ENCODE measurements at places on chromosomes 5 and 9.
A peak's percentile ranks its signal among the peaks of the same experiment; 100 is the strongest.

DNA sequence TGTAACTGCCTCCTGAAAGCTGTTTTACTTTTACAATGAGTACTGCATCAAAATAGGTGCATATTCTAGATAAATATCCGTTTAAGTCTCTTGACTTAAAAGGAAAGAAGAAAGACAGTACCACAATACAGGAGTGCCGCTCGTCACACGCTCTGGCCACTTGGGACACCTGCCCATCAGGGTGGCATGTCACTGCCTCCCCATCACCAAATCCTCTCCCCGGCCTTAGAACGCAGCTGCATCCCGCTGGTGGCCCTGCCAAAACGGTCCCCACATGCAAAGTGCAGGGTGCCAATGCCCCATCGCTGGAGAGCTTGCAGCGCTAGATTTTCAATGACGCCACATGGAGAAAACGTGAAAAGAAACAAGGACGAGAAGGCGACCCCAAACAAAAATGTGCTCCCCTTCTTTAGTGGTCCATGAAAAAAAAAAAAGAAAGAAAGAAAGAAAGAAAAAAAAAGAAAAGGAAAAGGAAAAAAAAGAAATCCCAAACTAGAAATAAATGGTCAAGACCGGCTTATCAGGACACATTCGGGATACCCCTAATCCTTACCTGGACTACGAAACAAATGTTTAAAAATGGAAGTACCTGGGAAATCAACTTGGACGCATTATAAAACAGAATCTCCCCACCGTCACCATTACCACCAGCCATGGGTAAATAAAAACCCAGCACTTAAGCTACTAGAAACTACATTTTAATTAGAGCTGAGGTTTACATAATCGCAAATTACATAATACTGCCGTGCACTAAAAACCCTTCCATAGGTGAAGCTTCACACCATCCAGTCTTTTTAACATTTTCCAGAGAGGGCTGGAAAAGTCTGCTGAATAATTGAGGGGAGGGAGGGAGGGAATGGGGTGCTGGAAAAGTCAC lies 1.0 kb downstream of the ANKH start:
- DNase-seq = peak; percentile 79

GRCh38 chr9:33443047-33443446 lies 4.3 kb downstream of the AQP3 start:
- DNase-seq = no peak

DNA sequence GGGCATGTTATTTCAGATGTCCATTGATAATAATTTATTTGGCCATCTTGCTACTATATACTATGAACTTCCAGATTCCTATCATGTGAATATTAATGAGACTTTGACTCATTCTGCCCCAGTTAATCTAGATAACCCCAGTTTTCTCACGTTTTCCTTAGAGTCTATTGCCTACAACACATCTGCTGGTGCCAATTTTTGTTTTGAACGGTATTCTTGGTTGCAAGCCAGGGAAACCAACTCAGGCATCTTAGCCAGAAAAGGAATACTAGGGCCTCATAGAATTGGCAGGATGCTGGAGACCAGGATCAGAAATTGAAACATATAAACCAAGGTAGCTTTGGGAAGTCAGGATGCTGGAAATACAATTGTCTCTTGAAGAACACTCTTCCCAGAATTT lies 28.0 kb upstream of the NPR3 start:
- no peak for DNase-seq

- no peak for DNase-seq
These were observed 50.1 kb upstream of the MACIR start for GRCh38 chr5:103208460-103208859.

GRCh38 chr5:77719666-77720363 lies 56.3 kb downstream of the TBCA start:
- DNase-seq = no peak

DNA sequence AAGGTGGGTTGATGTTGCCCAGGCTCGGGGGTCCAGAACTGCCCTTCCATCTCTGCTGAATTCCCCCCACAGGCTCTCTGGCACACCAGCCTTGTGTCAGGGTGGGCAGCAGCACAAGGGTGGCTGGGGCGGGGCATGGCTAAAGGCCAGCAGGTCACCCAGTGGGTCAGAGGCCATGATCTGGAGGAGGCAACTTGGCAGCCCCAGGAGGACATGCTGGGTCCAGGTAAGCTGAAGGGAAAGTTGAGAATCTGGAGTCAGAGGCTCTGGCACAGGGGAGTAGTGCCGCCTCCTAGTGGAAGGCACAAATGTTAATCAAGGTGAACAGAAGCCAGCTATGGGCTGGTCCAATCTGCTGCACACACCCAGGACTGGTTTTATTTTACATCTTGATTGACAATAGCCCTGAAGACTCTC lies 6.2 kb downstream of the TMEM8B start:
- DNase-seq = no peak

GRCh38 chr9:131838530-131839280 lies 98.8 kb upstream of the RAPGEF1 start:
- no peak for DNase-seq

DNA sequence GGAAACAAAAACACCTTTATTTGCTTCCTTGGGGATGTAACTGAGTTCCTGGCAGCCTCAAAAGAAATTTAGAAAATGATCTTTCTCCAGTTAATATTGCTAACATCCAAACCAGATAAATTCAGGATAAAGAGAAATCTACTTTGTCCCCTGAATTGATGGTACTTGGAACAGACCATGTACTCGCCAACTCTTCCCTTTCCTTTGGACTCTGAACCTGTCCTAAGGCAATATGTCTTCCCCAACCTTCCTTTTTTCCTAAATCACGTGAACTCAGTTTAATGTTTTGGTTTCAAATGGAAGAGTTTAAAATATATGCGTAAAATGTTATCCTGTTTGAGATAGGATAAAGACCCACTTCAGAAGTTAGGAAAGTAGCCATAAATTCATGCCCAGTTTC lies 28.0 kb downstream of the ACO1 start:
- no peak for DNase-seq

- DNase-seq = no peak
These were observed 127.0 kb downstream of the SAXO1 start for GRCh38 chr9:18905883-18906629.

- peak; percentile 41 for DNase-seq
These were observed 30.2 kb upstream of the NRG2 start for GRCh38 chr5:140073296-140073695.

- DNase-seq = no peak
These were observed 183.5 kb upstream of the EDIL3 start for GRCh38 chr5:84568171-84568570.

DNA sequence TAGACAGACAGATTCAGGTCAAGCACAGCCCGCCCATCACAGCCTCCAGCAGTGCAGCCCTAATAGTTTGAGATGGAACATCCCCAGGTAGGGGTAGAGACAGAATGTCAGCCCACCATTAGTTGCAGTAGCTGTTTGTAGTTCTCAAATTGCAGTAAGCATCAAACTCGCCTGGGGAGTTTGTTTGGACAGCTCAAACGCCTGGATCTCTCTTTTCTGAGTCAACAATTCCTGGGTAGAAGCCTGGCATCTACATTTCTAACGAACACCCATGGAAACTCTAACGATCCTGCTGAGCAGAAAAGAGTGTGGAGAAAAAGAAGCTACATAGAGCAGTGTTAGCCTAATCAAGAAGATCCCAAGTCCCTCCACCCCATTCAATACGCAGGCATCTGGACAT lies 59.4 kb downstream of the ADAMTS16 start:
- DNase-seq = no peak

DNA sequence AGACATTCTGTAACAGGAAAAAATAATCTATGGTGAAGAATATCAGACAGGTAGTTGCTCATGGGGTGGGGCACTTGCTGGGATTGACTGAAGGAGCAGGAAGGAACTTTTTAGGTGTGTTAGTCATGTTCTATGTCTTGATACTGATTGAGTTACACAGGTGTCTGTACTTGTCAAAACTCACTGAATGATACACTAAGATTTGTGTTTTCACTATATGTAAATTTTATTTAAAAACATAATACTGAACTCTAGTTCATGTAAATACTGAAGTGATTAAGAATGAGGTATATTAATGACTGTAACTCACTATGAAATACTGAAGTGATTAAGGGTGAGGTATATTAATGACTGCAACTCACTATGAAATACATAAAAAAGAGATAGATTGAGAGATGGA lies 28.5 kb downstream of the IL6ST start:
- DNase-seq = no peak

GRCh38 chr5:33170411-33170810 lies 270.4 kb upstream of the TARS1 start:
- DNase-seq = no peak

DNA sequence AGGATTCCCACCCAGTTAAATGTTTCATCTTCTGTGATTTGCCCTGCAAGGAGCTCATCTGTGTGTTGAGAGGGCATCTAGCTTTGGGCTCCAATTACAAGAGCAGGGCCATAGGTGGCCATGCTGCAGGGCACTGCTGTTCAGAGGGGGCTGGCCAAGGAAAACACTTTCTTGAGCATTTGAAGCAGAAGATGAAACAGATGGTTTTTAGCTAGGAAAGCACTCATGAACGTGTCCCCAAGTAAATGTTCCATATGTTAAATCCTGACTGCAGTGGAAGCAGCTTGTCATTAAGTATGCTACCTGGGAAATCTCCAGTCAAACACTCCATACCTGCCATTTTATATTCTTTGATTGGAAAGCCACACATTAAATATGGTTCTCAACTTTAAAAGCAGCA lies 176.6 kb downstream of the FBXL7 start:
- no peak for DNase-seq

DNA sequence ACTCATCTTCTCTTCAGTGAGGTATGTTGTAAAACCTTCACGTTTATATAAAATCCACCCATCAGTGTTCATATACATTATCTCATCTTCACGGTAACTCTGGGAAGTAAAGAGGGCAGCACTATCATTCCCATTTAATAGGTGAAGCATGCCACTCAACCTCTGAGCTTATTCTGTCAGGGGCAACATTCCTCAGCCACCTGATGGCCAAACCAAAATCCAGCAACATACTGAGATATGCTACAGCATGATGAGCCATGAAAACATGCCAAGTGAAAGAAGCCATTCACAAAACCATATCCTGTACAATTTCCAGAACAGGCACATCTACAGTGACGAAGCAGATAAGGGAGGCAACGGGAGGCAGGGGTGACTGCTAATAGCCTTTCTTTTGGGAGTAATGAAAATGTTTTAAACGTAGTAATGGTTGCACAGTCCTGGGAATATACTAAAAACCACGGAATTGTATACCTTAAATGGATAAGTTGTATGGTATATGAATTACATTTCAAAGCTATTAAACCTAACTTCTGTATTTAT lies 167.4 kb downstream of the TSSK1B start:
- no peak for DNase-seq

GRCh38 chr9:36690412-36691168 lies 117.9 kb downstream of the MELK start:
- no peak for DNase-seq

- DNase-seq = no peak
These were observed 127.8 kb downstream of the PRR16 start for GRCh38 chr5:120591911-120592310.

DNA sequence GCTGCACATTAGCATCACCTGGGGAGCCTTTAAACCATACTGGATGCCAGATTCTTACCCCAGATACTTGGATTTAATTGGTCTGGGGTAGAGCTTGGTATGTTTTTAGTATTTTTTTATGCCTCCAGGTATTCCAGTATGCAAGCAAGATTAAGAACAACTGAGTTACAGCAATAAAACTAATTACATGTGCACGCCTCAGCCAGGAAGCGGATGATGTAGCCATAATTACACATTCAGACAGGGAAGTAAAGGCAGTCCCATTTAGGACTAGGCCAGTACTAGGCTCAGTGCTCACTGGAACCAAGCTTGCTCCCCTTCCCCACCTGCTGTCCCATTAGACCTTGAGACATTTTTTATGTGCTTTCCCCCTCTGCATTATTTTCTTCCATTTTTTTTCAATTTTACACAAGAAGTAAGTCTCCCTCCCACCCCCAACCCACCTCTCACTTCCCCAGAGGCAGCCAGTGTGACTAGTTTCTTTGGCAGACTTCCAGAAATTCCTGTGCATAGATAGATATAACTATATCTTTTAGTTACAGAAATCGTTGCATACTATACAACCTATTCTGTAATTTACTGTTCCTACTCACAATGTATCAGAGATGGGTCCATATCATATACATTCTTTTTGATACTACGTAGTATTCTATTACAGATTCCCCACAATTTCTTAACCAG lies 7.1 kb upstream of the GNAQ start:
- no peak for DNase-seq

- no peak for DNase-seq
These were observed 707 bp downstream of the PIP5K1B start for GRCh38 chr9:68705531-68706362.

- no peak for DNase-seq
These were observed 1.0 kb downstream of the FAM53C start for GRCh38 chr5:138339091-138339456.

DNA sequence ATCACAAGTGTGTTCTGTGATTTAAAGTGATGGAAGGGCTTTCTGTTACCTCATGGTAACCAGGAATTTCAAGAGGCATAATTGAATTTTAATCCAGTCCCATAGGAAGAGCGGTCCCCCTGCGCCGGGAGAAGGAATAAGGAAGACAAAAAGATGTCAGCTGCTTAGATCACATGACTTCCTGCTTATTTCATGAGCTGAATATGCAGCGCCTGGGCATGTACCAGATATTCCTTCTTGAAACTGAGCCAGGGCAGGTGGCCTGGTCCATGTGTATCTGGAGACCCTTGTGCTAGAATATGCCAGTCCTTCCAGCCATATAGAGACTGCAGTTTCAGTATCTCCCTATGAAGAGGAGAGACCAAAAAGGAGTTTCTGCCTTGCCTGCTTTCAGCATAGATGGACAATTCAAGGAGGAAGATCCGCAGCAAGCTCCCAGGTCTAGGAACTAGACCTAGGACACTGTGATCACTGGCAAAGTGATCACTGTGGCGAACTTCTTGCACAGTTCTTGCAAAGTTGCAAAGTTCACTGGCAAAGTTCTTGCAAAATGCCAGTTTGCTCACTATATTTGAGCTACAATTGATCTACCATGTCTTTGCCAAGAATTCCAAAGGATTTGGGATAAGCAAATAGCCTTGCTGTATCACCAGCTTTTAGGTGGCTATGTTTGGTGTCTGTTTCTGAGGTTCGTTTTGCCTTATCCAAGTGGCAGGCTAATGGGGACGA lies 102.9 kb upstream of the PHYKPL start:
- no peak for DNase-seq

DNA sequence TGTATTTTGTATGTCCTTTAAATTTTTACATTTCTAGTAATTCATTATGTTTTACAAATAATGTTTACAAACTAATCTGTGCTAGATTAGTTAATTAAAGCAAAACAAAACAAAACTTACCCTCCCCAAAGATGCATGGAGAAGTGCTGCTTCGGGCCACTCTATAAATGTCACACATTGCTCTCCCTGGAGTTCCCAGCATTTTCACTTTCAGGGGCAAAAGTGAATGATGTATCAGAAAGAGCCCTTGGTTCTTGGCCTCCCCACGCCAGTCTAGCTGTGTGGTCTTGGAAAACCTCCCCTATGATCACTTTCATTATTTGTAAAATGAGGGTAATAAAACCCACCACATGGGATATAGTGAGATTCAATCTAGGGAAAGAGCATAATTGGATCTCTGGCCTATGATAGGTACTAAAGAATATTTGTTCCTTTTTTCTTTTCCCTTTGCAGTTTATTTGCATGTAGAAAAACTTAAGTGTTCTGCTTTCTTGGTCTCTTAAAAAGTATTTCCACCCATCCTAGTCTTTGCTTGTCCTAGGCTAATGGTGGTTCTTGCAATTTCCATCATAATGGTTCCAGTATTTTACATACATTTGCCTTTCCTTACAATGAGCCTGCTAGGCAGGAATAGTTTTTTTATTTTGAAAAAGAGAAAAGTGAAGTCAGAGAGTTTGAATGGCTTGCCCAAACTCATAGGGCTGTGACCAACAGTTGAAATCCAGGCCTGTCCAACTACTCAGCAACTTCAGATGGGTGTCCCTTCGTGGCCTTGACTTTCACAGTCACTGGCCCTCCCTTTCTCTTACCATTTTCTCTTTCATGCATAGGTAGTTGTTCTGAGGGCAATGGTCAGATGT lies 184.5 kb upstream of the KLF4 start:
- no peak for DNase-seq

All from CD4-positive, alpha-beta T cell treated with Interleukin-4 for 4 hours (primary cell).